ENCODE measurements at places on chromosomes 1 and 21. TPM values are rescaled to one million over a fixed set of nuclear protein-coding genes. Genes with fewer than 3 reads are reported as not detected.

- H3K4me3 ChIP-seq = no peak overlapping the region
- no peaks in the 10 kb centered on the region for H3K36me3 ChIP-seq
- no peaks in the 10 kb centered on the region for H3K27me3 ChIP-seq
- no peak for DNase-seq
These were observed 7.1 kb downstream of the TCP10L start for GRCh38 chr21:32578107-32578691.

DNA sequence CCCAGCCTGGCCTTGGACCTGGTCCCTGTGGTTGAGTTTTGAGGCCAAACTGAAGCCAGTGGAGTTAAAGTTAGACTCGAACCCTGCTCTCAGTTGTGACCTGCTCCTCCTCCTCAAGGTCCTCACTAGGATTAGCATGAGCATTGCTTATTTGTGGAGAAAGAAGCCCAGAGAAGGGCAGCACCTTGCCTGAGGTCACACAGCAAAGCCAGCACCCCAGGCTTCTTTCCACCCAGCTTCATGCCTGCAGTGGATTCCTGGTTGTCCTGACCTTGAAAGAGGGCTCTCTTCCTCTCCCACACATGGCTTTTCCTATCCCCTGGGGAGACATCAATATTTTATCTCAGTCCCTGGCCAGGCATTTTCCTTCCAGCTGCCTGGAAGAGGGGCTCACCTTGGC, 2.8 kb downstream of the LDLRAP1 start:
- no peaks in the 10 kb centered on the region for H3K36me3 ChIP-seq
- no peak overlapping the region for H3K4me3 ChIP-seq
- no peaks in the 10 kb centered on the region for H3K27me3 ChIP-seq
- H3K27ac ChIP-seq = no peak overlapping the region

DNA sequence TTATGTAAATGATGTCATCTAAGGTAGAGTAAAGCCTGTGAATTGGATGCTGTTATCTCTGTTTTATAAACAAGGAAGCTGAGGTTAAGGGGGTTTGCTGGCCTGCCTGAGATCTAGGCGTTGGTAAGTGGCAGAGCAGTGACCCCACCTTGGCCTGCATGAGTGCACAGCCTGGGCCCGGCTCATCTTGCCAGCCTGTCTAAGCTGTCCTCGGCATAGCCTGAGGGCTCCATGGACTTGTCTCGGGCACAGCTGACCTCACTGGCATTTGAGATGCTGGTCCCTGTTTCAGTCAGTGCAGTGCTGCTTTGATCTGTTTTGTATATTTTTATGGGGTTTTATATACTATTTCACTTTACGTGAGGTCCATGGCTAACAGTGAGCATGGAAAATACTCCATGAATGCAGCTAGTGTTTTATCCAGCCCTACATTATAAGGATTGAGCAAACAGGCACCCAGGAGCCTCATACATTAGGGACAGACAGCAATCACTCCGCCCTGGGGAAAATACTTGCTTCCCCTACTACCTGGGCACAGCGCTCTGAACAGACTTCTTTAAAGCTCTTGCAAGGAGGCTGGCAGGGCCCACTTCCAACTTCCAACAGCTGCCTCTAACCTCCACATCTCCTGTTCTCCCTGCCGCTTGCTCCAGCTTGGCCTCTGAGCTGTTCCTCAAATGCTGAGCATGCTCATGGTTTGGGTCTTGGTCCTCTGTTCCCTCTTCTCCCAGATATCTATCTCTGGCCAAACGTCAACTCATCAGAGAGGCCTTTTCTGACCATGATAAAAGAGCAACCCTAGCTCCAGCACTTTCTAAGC, 150.6 kb upstream of the HMGB4 start:
- H3K36me3 ChIP-seq = no peaks in the 10 kb centered on the region
- no peaks in the 10 kb centered on the region for H3K27me3 ChIP-seq
- no peaks in the 10 kb centered on the region for H3K4me1 ChIP-seq
- H3K27ac ChIP-seq = no peak overlapping the region
- H3K4me3 ChIP-seq = no peak overlapping the region

GRCh38 chr1:66729523-66729922, 22.7 kb upstream of the DYNLT5 start:
- no peaks in the 10 kb centered on the region for H3K27me3 ChIP-seq
- no peak overlapping the region for H3K4me3 ChIP-seq
- H3K27ac ChIP-seq = no peak overlapping the region

Gene SYNC
- total RNA-seq = 13.6 TPM

Gene FPGT
- 11.5 TPM for total RNA-seq

- H3K27me3 ChIP-seq = peaks cover 77% of the 10 kb centered on the region
- H3K4me1 ChIP-seq = peaks cover 16% of the 10 kb centered on the region
- DNase-seq = no peak
- no peak overlapping the region for H3K27ac ChIP-seq
- H3K36me3 ChIP-seq = no peaks in the 10 kb centered on the region
These were observed 4.6 kb downstream of the GFI1 start for GRCh38 chr1:92481971-92482664.

Gene AK5
- total RNA-seq = 111 TPM

GRCh38 chr1:14704846-14705245, 106.4 kb downstream of the KAZN start:
- no peaks in the 10 kb centered on the region for H3K27me3 ChIP-seq
- H3K4me3 ChIP-seq = no peak overlapping the region
- H3K4me1 ChIP-seq = no peaks in the 10 kb centered on the region
- H3K36me3 ChIP-seq = no peaks in the 10 kb centered on the region
- DNase-seq = no peak

- no peak overlapping the region for H3K27ac ChIP-seq
- DNase-seq = no peak
- peaks cover 4% of the 10 kb centered on the region for H3K4me1 ChIP-seq
These were observed 9.8 kb downstream of the SYTL1 start for GRCh38 chr1:27351541-27352107.

DNA sequence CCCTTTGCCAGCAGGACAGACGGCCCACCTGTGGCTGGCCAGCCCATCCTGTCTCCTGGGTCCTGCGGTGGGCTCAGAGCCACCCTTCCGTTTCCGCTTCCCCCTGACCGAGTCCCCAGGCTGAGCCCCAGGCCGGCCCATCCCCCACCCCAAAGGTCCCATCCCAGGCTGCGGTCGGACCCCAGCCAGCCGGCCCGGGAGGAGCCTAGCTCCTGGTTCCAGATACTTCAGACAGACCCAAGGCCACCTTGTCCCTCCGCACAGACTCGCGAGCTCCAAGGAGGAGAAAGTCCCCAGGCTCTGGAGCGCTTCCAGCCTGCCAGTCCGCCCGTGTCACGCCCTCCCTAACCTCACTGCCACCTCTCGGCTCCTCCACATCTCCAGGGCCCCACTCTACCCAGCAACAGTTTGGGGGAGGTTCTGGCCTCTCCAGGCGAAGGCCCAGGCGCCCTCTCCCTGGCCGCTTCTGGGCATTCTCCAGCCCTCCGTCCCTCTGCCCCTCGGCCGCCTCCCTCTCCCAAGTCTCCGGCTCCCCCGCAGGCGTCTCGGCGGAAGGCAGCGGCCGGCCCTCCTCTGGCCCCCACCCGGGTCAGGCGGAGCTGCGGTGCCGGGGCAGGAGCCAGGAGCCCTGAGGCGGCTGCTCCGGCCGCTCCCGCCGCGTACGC, 835 bp downstream of the LRRN2 start:
- H3K4me3 ChIP-seq = peak overlapping the region; percentile 82
- H3K27ac ChIP-seq = peak overlapping the region; percentile 52
- H3K36me3 ChIP-seq = no peaks in the 10 kb centered on the region
- DNase-seq = no peak

GRCh38 chr1:56434025-56434424, 145.3 kb downstream of the PLPP3 start:
- H3K4me1 ChIP-seq = no peaks in the 10 kb centered on the region
- H3K36me3 ChIP-seq = no peaks in the 10 kb centered on the region
- H3K27me3 ChIP-seq = no peaks in the 10 kb centered on the region
- H3K4me3 ChIP-seq = no peak overlapping the region
- DNase-seq = no peak

Measured in breast epithelium (tissue), 4 donors.